ENCODE measurements at places on chromosomes 7 and 10.

GRCh38 chr10:131831561-131831960 is 69.2 kb upstream of the PPP2R2D start:
- no peak for DNase-seq

GRCh38 chr7:46864716-46865115 is 717.2 kb downstream of the TNS3 start:
- DNase-seq, result no peak

GRCh38 chr10:44392420-44392819 is 7.5 kb upstream of the CXCL12 start:
- no peak for DNase-seq

GRCh38 chr7:27137640-27138315 is 5.7 kb downstream of the HOXA5 start:
- DNase-seq, result no peak

GRCh38 chr7:46454816-46455215 is 533.7 kb upstream of the IGFBP3 start:
- no peak for DNase-seq

DNA sequence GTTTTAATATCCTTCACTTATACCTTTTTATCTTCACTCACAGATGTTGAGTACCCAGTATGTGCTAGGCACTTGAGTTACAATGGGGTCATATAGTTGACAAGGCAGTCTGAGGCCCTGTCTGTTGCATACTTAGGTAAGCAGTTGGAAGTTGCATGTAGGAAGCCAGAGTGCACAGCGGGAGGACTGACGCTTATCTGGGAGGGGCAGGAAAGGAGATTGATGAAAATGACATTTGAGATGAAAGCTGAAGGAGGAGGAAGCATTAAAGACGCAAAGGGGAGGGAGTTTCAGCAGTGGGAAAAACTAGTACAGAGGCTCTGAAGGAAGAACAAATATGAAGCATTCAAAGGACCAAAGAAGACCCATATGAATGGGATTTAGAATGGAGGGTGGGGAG is 266.2 kb downstream of the HTR7 start:
- DNase-seq, result no peak

DNA sequence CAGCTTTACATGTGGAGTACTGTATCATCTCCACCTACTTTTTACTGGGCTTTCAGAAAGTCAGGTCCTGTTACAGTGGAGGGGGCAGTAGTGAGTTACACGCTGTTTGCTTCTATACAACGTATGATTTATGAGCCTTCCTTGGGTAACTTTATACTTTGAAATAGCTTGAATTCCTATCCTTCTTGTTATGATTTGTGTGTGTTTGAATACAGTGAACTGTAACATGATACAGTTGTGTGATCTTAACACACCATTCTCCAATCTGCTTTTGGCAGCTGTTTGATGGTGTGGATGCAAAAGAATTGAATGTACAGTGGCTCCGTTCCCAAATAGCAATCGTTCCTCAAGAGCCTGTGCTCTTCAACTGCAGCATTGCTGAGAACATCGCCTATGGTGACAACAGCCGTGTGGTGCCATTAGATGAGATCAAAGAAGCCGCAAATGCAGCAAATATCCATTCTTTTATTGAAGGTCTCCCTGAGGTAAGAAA is 41.7 kb downstream of the SP8 start:
- no peak for DNase-seq

- DNase-seq, result peak; percentile 53
Observed at GRCh38 chr7:16421333-16422102, at the start of gene CRPPA. Gene CRPPA (minus strand): TSS chr7:16421538. CDS start chr7:16421322, 216 bp downstream.

- no peak for DNase-seq
Observed at GRCh38 chr10:87761892-87762291, 56.1 kb downstream of the ATAD1 start.

DNA sequence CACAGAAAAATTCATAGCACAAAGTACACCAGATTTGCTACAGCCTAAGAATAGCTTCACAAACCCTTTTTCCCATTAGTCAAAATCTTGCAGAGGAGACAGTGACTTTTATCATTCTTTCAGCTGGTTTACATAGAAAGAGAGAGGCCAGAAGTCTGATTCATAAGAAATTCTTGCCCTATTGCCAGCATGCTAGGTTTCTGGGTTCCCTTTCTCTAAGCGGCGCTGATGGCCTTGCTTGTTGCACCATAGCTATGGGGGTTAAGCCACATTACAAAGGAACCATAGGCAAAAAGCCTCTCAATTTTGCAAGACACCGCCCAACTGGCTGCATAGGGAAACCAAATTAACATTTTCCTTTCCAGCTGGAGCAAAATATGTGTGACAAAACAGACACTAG is 87.4 kb downstream of the ZNF467 start:
- no peak for DNase-seq

- DNase-seq, result no peak
Observed at GRCh38 chr10:113788604-113789083, 37.2 kb downstream of the PLEKHS1 start.

- DNase-seq, result no peak
Observed at GRCh38 chr7:105532709-105533460, 884 bp downstream of the RINT1 start.

GRCh38 chr7:46606761-46607160 is 685.7 kb upstream of the IGFBP3 start:
- DNase-seq, result no peak

- no peak for DNase-seq
Observed at GRCh38 chr7:1966631-1967200, 266.0 kb downstream of the MAD1L1 start.

- no peak for DNase-seq
Observed at GRCh38 chr10:80770239-80770638, 232.5 kb downstream of the SH2D4B start.

- DNase-seq, result no peak
Observed at GRCh38 chr10:101358706-101359300, 4.8 kb downstream of the BTRC start.

- DNase-seq, result no peak
Observed at GRCh38 chr7:147586110-147586509, 1004.5 kb upstream of the C7orf33 start.

- no peak for DNase-seq
Observed at GRCh38 chr7:138417764-138418163, 42.3 kb upstream of the TRIM24 start.

DNA sequence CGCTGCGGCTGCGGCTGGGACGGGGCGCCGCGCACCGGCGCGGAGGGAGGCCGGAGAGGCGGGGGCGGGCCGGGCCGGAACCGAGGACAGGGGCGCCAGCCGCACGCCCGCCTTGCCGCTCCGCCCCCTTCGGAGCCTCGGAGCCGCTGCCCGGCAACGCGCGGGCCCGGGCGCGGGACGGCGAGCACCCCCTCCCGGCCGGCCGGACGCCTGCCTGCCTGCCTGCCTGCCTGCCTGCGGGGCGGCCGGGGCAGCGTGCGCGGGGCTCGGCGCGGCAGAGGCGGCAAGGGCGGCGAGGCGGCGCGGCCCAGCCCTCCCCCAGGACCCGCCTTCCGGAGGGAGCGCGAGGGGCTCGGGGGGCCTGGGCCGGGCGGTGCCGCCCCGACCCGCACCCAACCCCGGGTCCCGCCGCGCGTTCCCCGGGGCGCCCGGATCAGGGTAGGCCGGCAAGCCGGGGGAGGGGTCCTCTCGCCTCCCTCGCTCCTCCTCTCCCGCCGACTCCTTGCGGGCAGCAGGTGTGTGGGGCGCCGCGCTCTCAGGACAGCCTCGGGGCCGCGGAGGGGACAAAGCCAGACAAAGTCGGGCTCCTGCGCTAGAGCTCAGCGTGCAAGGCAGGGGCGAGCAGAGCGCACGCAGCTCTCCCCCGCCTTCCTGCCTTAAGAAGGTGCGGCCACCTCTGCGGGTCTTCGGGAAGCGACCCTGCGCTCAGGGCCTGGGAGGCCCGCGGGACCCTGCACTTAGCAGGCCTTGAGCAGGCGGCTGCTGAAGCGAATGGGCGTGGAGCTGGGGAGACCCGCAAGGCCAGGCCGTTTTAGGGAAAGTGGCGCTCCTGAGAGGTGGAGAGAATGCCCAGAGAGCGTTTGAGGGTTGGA is at the start of gene KIAA1549:
KIAA1549 (minus strand) TSS at position 58 of the 872 bp plus-strand sequence. CDS start 120 bp downstream, outside the sequence.
- peak; percentile 87 for DNase-seq

DNA sequence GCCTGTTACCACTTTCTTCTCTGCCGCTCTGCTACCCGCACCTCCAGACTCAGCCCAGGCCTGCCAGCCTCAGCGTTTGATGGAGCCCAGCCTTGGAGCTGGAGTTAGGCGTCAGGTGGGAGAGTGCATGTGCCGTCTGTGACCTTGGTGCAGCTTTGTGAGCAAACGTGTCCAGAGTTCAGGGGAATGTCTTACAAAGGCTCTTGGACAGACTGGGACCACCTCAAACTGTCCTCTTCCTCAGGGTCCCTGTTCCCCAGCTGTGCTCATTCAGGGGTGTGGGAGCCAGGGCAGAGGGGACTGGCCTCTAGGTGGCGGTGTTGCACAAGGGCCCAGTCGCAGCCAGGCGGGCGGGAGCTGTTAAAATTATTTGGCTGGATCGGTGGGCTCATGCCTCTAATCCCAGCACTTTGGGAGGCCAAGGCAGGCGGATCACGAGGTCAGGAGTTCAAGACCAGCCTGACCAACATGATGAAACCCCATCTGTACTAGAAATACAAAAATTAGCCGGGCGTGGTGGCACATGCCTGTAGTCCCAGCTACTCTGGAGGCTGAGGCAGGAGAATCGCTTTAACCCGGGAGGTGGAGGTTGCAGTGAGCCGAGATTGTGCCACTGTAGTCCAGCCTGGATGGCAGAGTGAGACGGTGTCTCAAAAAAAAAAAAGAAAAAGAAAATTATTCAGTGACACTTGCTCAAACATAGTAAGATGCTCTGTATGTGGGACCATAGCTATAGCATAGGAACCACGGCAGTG is 89.2 kb downstream of the ADCY1 start:
- DNase-seq, result no peak

DNA sequence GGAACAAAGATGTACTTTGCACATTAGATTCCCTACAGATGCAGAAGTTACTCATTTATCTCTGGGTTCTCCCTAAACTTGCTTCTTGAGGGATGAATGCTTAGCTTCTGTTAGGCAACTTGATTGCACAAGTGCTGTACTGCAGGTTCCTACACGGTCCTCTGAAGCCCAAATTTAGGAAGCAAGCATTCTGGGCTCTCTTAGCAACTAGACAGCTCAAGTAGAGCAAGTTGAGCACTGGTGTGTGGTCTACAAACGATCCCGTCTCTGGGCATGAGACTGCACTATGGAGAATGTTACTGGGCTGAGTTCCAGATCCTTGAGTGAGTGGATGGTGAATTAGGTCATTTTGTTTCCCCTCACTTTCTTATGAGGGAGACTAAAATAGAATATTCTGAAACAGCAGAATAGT is 14.3 kb downstream of the SEMA3D start:
- no peak for DNase-seq

- no peak for DNase-seq
Observed at GRCh38 chr7:45366475-45366874, 207.7 kb upstream of the ADCY1 start.

GRCh38 chr10:101512738-101513137 is 75.3 kb downstream of the POLL start:
- DNase-seq, result no peak

GRCh38 chr10:74910976-74911350 is 84.6 kb downstream of the KAT6B start:
- no peak for DNase-seq

DNA sequence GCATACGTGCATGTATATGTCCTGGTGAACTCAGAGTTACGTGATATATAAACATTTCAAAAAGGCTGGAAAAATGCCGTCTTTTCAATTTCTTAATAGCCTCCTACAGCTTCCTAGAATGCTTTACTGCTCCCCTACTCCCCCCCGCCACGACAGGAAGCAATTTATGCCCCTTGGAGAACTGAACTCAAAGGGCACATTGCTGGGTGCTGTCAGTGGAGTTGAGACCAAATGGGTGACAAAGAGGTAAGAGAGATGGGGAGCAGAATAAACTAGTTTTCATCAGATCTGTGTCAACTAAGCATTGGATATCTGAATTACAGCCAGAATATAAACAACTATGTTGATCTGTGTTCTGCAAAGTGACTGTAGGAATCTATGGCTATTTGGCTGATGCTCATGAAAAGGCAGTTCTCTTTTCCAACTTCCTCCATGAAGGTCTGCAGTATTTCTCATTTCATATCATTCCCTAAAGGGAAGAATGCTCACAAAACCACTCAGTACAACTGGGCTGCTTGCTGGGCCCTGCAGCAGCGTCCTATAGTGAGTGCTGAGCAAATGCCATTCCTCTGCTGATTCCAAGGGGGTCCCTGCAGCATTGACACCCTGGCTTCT is 171.3 kb upstream of the HPS1 start:
- DNase-seq, result no peak

DNA sequence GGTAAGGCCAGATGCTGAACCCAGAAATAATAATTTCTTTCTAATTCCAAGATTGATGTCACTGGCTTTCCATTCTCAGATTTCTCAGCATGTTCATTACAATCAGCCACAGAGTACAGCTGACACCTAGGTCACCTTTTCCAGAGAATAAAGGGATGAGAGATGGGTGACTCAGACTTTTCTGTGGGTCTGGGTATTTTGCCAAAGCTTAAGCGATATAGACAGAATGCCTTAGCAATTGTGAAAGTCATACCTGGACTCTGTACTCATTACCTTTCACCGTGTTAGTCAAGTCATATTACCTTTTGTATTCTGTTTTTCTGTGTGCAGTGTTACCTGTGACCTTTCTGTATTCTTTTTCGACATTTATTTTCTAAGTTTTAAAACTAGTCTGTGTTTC is 10.6 kb upstream of the PRTFDC1 start:
- DNase-seq, result no peak

- DNase-seq, result no peak
Observed at GRCh38 chr7:136883046-136883445, 14.6 kb downstream of the CHRM2 start.

DNA sequence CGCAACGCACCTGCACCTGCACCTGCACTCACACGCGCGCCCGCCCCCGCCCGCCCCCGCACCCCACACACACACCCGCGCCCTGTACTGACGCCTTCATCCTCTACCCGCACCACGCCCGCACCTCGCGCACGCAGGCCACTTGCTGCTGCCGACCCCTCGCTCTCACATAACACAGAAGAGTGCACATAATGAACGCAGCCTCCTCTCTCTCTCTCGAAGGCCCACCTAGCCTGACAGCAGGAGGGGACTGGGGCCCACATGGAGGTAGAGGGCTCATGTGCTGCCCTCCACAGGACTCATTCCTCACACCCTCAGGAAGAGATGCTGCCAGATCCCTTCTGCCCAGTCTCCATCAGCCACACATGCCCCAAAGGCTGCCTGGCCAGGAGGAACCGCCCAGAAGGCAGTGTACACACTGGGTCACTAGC is 432 bp upstream of the CAMK2B start:
- DNase-seq, result no peak

DNA sequence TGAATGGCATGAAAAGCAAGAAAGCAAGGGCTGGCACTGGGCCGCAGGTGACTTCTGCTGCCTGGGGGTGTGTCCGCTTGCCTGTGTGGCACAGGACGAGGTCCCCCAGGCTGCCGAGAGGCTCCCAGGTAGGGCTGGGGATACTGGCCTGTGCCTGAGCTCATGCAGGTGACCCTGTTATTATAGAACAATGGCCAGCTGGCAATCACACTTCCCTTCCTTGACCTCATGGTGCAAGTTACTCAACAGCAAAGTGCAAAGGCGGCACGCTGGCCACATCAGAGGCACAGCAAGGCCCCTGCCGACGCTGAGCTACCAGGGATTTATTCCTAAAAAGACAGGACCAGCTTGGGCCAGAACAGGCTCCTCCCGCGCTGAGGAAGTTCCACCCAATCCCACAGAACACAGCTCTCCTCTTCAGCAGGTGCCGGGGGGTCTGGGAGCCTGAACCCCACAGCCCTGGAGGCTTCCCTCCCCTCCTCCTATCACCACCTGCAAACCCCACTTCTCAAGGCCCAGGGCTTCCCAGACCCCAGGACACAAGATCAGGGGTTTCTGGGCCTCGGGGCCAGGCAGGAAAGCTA is 1.4 kb upstream of the ADAM8 start:
- DNase-seq, result peak; percentile 21
